ENCODE measurements at places on chromosomes 1 and 21. TPM values are rescaled to one million over a fixed set of nuclear protein-coding genes. Genes with fewer than 3 reads are reported as not detected.

DNA sequence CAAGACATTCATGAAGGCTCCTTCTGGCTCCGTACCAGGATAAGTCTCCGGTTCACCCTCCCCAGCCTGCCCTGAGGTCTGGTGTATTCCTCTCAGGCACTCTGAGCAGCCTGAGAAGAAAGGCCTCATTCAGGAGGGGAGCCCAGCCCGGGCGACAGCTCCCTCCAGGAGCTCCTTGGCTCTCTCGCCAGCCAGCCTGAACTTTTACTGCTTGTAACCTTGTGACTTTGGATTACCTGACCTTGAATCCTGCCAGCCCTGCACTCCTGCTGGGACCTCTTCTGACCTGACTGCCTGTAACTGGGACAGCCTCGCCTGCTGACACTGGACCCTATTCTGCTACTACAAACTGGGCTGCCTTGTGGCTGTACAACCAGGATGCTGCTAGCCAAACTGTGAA lies 65.8 kb downstream of the CD34 start:
- DNase-seq, result no peak

DNA sequence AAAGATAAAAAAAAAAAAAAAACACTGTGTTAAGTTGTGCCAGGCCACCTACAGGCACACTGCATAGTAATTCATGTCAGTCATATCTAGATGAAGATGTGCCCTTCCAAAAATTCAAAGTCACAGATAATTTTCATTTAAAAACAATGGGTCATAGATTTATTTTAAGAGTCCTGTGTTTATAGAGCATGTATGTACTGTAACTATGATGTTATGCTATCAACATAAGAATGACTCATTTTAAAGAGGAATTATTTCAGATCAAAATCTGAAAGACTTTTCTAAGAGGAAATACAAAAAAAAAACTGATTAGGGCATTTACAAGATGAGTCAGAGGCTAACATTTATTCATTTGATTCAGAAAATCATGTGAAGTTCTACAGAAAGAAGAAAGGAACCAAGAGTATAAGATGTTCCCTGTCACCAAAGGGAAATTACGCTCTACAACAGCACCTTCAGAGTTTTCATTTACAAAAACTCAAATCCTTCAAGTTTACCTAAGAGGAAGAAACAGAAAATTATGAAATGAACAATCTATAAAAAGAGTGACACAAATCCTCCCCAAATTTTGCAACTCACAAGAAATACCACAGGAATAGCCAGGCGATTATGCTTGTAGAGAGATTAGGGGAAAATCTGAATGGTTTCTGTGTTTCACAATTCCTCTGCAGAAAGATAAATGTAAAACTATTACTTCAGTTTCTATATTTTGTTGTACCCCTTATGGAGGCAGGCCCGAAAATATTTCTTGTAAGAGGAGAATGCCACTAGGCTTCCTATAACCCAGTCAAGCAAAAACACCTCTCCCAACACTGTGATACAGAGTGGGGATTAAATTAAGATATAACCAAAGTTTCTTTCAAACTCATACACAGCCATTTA lies 13.8 kb downstream of the TP53BP2 start:
- DNase-seq, result no peak

DNA sequence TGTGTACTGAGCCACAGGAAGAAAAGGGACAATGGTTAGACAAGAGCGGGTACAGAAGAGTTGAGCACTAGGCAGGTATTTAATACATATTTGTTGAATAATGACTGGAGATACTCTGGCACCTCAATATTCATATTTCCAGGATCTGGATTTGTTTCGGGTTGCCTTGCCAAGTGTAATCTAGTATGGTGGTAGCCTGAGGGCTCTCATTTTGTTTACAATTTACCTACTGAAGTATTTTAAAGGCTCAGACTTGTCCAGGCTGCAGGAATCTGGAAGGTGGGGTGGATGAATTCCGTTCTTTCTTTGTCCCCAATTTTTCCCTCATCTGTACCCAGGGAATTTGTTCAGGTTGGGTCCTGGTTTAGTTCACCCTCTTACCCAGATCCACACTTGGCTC lies 95.0 kb downstream of the CACHD1 start:
- no peak for DNase-seq

DNA sequence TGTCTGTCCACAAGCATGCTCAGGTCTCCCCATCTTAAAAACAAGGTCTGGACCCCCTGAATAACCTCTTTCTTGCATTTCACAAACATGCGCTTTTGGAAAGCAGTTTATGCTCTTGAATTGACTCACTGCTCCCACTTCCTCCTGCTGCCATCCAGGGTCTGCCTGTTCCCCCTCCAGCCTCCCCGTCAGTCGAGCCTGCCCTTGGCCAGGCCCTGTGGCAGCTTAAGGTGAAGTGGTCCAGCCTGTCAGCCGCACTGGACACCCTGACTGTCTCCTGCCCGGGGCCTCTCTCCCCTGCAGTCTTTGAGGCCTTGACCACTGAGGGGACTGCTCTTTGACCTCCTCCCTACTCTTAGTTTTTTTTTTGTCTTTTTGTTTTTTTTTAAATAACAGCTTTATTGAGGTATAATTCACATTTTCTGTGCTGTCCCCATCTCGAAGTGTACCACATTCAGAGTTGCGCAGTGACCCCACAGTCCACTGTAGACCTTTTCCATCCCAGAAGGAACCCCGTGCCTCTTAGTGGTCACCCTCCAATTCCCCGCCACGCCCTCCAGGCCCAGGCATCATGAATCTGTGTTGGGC lies 18.3 kb downstream of the GPR137B start:
- no peak for DNase-seq

DNA sequence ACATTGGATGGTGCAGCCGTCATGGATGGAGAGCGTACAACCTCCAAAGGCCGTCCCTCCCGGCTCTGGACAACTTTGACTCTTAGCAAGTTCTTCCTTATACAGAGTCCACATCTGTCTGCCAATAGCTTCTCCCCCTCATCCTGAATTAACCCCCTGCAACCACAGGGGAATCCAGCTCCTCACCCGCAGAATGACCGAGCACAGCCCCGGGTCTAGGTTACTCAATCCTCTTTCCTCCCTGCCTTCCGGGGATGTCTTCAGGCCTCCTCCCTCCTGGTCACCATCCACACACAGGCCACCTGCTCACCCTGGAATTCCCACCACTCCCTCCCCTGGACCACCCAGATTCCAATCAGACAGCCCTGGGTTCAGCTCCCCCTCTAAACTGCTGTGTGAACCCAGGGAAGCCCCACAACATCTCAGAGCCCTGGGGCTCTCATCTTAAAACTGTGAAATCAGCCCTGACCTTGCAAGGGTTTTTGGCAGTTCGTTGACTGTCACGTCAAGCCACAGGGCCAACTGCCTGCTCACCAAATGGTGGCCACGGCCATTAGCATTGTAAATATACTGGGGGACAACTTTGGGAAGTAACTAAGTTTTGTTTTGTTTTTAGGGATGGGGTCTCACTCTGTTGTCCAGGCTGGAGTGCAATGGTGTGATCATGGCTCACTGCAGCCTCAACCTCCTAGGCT lies 54.2 kb downstream of the HSPG2 start:
- DNase-seq, result no peak

DNA sequence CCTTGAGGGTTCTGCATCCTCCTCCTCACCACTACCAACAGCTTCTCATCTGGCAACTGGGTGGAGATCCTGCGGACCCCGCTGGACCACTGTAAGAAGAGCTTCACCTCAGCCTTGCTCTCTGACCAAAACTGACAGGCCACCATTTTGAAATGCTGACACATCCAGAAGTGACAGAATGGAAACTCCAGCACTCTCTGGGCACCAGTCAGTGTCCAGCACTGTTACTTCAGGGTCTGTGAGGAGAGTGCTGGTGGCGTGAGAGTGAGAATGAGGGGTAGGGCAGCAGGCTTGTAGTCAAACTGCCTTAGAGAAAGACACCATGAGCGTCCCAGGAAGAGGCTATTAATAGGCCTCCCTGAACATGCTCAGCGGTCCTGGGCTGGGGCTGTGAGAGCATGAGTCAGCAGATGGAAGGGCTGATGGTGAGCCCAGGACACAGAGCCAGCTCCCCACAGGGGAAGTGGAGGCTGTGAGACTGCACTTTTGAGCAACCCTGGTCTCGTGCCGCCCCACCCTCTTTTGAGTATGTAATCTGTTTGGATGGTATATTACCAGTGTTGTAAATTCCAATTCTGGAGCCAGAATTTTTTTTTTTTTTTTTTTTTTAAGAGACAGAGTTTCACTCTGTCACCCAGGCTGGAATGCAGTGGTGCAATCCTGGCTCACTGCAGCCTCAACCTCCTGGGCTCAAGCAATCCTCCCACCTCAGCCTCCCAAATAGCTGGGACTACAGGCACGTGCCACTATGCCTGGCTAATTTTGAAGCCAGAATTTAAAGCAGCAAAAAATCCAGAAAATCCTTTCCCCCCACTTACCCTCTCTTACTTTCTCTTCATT lies 34.4 kb upstream of the SLC30A1 start:
- no peak for DNase-seq

GRCh38 chr1:26784023-26784871 lies 3.5 kb upstream of the PIGV start:
- no peak for DNase-seq

DNA sequence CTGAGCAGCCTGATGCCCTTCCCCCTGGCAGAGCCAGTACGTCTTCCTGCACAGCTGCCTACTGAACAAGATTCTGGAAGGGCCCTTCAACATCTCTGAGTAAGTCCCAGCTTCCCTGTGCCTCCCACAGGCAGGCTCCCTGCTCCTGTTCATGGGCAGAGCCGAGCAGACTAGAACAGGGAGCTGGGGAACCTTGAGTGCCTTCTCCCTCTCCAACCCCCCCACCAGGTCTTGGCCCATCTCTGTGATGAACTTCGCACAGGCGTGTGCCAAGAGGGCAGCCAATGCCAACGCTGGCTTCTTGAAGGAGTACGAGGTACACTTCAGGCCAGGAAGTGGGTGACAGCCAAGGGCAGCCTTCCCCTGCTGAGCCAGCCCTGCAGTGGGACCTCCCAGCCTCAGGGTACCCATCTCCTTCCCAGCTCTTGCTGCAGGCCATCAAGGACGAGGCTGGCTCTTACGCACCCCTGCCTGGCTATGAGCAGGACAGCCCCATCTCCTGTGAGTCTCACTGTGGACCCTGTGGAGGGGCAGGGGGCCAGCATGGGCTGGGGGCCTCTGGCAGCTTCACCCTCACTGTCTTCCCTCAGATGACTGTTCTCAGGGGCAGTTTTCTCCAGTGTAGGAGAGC lies 6.4 kb upstream of the LGR6 start:
- no peak for DNase-seq

GRCh38 chr1:3504822-3505153 lies 50.3 kb downstream of the ARHGEF16 start:
- no peak for DNase-seq

DNA sequence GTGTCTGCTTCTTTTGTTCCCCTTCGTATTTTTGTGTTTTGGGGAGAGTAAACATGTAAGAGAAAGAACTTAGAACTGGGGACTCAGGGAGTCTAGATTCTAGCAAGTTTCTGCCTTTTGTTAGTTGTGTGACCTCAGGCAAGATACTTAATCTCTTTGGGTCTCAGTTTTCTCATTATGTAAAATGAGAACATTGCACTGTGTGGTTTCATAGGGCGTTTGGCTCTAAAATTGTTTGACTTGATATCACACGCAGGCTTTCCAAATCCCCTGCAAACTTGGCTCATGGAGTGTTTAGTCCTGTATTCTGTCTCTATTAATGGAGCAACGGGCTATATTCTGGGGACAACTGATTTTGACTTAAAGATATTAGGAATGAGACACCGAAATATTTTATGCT lies 57.7 kb downstream of the NTNG1 start:
- no peak for DNase-seq

DNA sequence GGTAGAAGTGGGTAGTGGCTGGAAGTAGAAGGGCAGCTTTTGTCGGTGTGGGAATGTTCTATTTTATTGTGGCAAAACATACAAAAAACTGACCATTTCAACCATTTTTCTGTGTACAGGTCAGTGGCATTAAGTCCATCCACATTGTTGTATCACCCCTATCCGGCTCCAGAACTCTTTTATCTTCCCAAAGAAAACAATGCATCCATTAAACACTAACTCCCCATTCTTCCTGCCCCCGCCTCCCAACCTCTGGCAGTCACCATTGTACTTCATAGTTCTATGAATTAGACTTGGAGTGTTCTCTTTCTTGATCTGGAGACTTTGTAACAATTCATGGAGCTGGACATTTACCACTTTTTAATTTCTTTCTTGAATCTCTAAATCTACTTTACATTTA lies 55.7 kb downstream of the DEGS1 start:
- DNase-seq, result no peak

- DNase-seq, result no peak
Measured at GRCh38 chr1:116278541-116278866, 94.5 kb upstream of the ATP1A1 start.

- DNase-seq, result no peak
Measured at GRCh38 chr1:94709891-94710581, 110.1 kb upstream of the SLC44A3 start.

Gene HSD11B1
- not detected for polyA plus RNA-seq

Gene CRNN
- not detected for polyA plus RNA-seq

Gene KISS1
- polyA plus RNA-seq, result 0.39 TPM

Gene VWA1
- polyA plus RNA-seq, result 56.6 TPM

Gene TNFSF18
- polyA plus RNA-seq, result 0.11 TPM

Gene PGBD5
- 13.5 TPM for polyA plus RNA-seq

Gene PDPN
- 39.3 TPM for polyA plus RNA-seq

Gene VPS72
- polyA plus RNA-seq, result 46.7 TPM

Gene BTBD8
- 2.5 TPM for polyA plus RNA-seq

Gene SSR2
- polyA plus RNA-seq, result 218 TPM

Gene RRP15
- polyA plus RNA-seq, result 18.0 TPM
